ENCODE measurements at places on chromosomes 7 and 10.

DNA sequence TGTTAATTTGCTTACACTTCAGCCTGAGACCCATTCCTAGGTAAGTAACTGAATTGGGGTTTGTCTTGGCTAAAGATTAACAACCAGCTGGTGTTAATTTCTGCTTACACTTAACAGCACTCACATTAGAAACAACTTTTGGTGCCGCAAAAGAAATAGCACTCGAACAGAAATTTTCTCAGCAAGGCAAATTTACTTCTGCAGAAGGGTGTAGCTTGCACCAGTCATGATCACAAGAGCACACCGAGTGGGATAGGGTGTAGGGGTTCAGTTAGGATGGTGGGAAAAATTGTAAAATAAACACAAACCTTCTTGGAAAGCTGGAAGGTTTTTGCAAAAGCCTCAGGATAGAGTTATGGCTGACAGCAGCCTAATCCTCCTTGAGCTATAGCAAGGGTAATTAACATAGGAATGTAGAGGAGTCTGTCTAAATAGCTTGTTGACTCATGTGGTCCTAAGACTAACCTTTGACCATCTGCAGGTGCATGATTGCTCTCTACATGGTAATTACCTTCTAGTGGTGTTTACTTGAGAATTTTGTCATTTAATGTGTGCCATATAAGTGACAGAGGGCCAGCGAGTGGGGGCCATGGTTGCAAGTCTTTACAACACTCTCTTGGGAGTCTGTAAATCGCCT is 67.8 kb upstream of the CDK13 start:
- DNase-seq, result no peak

DNA sequence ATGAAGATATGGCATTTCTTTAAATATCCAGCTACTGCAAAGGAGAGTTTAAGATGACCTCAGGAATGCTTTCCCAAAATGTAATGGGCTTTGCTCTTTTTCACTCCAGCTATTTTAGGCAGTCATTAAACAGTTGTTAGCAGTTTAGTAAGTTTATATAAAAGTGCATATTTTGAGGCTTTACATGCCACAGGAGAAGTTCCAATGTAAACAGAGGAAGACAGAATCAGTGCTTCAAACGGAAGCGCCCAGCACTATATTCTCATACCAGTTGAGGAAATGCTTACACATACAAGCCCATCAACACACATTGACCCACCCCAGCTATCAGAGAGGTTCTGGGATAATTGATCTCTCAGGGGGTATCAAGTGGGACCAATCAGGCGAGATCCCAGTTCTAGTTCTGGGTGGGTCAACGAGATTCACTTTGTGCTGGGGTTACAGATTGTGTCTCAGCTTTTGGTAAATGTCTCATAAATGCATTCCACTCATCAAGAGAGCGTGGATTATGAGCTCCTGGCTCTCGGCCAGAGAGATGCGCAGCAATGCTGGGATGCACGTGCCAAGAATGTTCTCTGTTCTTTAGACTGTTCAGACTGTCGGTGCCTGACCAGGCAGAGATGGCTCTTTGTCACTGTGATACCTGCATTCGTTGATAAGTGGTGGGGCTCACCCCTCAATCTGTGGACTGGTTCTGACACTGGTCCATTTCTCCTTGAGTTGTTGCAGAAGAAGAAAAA is 55.0 kb downstream of the CACNB2 start:
- DNase-seq, result peak; percentile 81

GRCh38 chr10:57992321-57993077 is 275.2 kb downstream of the IPMK start:
- peak; percentile 28 for DNase-seq

DNA sequence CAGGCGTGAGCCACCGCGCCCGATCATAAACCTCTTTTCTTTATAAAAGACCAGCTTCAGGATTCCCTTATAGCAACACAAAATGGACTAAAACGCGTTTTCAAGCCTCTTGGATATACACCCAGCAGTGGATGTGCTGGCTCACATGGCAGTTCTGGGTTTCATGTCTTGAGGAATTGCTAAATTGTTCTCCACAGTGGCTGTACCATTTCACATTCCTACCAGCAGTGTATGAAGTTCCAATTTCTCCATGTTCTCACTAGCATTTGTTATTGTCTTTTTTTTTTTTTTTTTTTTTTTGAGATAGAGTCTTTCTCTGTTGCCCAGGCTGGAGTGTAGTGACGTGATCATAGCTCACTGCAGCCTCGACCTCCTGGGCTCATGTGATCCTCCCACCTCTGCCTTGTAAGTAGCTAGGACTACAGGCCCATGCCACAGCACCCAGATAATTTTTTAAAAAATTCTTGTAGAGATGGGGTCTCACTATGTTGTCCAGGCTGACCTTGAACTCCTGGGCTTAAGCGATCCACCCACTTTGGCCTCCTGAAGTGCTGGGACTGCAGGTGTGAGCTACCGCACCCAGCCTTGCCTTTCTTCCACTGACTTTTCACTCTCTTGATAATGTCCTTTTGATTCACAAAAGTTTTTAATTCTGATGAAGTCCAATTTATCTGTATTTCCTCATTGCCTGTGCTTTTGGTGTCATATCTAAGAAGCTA is 17.4 kb downstream of the TECPR1 start:
- peak; percentile 32 for DNase-seq

GRCh38 chr7:132261327-132262159 is 314.7 kb downstream of the PLXNA4 start:
- DNase-seq, result no peak

DNA sequence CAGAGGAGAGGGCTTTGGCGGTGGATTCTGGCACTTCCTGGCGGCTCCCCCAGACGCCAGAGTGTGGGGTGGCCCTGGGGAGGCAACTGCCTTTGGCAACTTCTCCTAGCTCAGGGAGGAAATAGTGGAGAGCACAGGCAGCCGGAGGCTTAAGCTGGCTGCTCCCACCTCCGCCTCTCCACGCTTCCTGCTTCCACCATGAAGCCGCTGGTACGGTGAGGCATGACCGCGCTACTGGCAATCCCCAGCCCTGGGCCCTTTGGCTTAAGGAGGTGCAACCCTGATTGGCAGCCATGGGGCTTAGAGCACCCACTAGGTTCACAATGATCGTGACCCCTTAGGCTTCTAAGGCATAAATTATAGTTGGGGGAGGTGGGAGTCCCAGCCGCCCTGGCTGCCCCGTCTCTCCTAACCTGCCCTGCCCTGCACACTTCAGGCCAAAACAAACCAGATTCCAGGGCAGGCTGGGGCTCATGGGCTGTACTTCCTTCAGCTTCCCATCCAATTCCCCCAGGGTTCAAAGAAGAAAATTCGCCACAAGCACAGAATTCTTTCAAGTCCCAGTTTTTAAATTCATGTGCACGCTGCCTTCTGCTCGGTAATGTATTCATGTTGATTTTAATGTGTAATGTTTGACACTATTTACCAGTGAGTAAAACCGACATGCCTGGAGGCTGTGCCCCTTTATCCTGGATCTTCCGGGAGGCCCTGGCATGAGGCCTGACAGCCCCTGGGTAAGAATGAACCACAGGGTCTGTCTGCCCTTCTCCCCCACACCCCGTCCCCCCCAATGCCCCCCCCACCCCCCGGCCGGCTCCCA is 90.7 kb upstream of the LRRC4 start:
- no peak for DNase-seq

DNA sequence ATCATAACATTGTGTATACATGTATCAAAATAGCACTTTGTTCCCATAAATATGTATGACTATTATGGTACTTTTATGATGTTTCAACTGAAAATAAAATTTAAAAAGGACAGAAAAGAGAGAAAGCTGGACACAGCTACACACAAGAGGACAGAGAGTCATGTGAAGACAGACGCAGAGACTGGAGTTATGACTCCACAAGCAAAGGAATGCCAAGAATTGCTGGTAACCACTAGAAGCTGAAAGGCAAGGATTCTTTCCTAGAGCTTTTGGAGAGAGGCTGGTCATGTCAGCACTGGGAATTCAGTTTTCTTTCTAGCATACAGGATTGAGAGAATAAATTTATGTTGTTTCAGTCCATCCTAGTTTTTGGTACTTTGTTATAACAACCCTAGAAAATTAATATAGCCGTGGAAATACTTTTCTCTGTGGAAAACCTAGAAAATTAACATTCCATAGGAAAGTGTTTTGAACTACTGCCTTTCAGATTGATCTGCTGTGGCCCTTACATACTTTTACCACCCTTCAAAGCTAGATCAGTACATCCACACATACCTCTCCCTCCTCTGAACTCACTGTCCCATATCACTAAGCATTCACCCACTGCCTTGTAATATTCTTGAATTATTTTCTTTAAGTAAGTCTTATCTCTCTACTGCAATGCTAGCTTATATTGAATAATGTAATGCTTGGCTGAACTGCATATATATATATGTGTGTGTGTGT is 575.3 kb downstream of the IPMK start:
- peak; percentile 87 for DNase-seq

GRCh38 chr7:110600956-110601355 is 490.0 kb upstream of the LRRN3 start:
- DNase-seq, result peak; percentile 71

- no peak for DNase-seq
Measured at GRCh38 chr10:8183241-8183704, 128.8 kb downstream of the GATA3 start.

All from EH (cell line).